ENCODE measurements at places on chromosomes 4 and X.

DNA sequence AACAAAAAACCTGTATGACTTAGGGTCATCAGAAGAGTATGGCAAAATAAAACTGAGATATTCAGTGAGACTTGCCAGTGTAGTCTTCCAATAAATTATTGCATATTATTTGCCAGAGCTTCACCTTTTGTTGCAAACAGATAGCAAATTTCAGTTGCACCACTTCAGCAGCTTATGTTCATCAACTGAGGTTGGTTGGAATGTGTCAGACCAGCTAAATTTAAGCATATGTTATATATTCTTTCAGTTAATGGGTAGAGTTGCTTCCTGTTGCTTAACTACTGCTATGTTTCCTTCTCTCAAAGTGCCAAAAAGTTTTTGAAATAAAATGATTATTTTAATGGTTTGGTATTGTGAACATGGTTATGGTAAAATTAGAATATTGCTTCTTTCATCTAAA, 61.5 kb downstream of the GALNT7 start:
- no peak for DNase-seq

DNA sequence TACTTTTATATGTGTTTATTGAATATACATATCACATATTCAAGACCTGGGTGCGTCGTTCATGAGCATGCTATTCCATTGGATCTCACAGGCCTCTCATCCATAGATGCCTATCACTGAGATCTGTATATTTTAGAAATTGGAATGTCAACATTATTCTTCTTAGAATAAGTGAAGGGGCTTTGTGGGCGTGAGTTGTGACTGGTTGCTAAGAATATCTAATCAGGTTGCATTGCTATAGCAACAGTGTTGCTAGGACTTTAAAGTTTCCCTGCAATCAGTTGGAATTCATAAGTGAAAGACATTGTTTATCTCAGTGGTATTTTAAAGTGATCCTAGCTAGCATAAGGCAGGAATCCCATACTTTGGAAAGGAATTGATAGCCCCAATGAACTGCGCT, 36.7 kb upstream of the ANK2 start:
- no peak for DNase-seq

- no peak for DNase-seq
Measured at GRCh38 chr4:187321711-187322110, 598.1 kb upstream of the FAT1 start.

DNA sequence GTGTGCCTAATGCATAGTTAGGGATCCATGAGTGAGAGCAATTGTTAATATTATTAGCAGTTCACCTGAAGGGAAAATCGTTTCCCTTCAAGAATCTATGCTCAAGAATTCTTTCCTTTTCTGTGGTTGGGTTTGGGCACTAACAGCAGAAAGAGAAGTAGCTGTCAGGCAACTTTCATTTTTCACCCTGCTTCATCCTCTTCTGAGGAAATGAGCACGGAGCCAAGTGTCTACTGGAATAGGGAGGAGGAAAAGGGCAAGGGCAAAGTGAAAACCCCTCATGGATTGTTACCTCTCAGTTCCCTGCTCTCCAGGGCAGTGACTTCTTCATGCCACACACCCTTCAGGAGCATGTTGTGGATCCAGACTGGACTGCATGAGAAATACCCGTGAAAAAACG, 2.6 kb upstream of the HPGDS start:
- no peak for DNase-seq

DNA sequence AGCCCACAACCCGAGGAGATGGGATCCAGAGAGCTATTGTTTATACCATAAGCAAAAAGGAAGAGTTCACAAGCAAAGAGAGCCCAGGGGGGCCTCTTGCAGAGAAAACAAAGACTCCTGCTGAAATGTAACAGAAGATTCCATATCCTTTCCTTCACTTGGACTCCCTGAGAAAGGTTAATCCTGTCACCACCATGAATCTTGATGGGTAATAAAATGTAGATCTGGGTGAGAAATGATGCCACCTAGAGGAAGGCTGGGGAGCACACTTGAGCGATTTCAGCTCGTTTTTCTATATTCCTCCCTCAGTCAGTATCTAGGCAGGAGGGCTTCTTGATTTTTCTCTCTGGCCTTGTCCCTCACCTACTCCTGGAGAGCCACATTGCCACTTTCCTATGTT, 10.2 kb upstream of the KCNE5 start:
- no peak for DNase-seq
